ENCODE measurements at places on chromosomes 3 and 15. TPM values are rescaled to one million over a fixed set of nuclear protein-coding genes. Genes with fewer than 3 reads are reported as not detected.

Gene ERC2
- total RNA-seq = not detected

Gene CCR2
- total RNA-seq = 0.51 TPM

Gene GBE1
- 22.9 TPM for total RNA-seq

DNA sequence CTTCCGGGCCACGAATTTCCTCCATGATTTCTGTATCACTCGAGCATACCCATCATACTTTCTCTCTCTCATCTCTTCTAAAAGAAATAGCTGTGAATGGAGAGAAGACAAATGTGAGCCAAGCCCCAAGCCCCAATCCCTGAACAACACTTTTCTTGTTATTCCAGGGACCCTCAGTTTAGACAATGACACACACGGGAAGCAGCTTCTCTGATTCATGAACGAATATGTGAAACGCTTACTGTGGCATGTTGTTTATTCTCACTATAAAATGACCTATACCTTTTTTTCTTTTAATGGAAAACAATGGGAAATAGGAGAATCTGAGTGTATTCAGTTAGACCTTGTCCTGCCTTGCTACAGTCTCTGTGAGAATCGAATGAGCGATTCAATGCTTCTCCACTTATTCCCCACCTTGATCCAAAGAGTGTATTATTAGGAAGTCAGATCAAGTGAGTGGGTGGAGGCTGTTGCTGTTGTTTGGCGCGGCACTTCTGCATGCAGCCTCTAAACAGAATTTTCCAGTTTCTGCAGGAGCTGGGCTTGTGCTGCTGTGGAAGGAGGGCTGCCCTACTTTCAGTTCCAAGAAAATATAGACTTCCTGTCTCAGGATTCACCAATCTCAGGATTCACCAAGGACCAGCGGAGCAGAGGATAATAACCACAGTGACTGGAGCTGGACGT is 32.4 kb upstream of the LDHAL6B start:
- no peaks in the 10 kb centered on the region for H3K36me3 ChIP-seq
- DNase-seq = no peak
- H3K27me3 ChIP-seq = no peaks in the 10 kb centered on the region

- H3K27ac ChIP-seq = no peak overlapping the region
- H3K4me1 ChIP-seq = no peaks in the 10 kb centered on the region
- H3K27me3 ChIP-seq = no peaks in the 10 kb centered on the region
- H3K36me3 ChIP-seq = no peaks in the 10 kb centered on the region
- H3K4me3 ChIP-seq = no peak overlapping the region
Observed at GRCh38 chr3:172931746-172932285, 181.3 kb downstream of the ECT2 start.

DNA sequence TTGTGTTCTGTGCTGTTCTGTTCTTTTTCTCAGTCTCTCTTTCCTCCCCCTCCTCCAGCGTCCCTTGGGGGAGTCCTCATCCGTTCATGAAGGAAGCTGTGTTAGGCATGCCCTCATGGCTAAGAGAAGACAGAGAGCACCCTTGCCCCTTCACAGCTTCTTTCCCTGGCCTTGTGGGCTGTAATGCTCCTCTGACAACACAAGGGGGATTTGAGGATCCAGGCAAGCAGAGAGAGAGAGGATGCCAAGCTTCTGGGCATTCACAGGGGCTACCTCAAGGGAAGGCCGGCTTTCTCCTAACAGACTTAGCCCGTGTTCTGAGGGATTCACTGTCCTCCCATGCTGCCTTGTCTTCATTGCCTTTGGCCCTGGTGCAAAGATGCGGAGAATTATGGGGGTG is 389.5 kb downstream of the LRTM1 start:
- H3K27me3 ChIP-seq = no peaks in the 10 kb centered on the region
- H3K27ac ChIP-seq = no peak overlapping the region
- H3K4me1 ChIP-seq = no peaks in the 10 kb centered on the region

GRCh38 chr3:187236962-187237361 is 39.7 kb downstream of the RTP1 start:
- no peak for DNase-seq
- H3K4me3 ChIP-seq = no peak overlapping the region
- no peaks in the 10 kb centered on the region for H3K4me1 ChIP-seq
- no peak overlapping the region for H3K27ac ChIP-seq
- no peaks in the 10 kb centered on the region for H3K27me3 ChIP-seq

GRCh38 chr15:84961707-84962106 is 19.9 kb upstream of the PDE8A start:
- H3K27me3 ChIP-seq = no peaks in the 10 kb centered on the region
- H3K4me3 ChIP-seq = no peak overlapping the region
- no peaks in the 10 kb centered on the region for H3K36me3 ChIP-seq
